ENCODE measurements at places on chromosomes 11 and 22.

GRCh38 chr22:23055449-23056179, 14.7 kb upstream of the GNAZ start:
- DNase-seq = no peak

- DNase-seq = no peak
Observed at GRCh38 chr11:85758026-85758425, 52.9 kb downstream of the SYTL2 start.

- DNase-seq = no peak
Observed at GRCh38 chr11:116294630-116295029, 478.2 kb downstream of the BUD13 start.

- DNase-seq = no peak
Observed at GRCh38 chr11:45093761-45094455, 52.5 kb upstream of the PRDM11 start.

DNA sequence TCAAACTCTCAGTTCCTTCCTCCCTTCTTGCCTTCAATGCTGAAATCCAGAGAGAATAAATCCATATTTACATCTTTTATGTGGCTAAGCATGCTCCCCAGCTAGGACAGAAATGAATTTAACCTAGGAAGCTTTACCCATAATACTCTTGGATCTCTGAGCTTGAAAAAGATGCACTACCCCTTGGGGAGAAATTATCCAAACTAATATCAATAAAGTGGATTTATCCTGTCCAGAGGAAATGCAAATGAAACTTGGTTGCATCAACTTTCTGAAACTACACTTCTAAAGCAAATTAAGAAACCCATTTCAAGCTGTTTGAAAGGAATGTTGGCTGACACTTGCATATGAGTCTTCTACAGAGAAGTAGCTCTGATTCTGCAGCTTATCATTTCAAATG, 347.9 kb downstream of the TTC28 start:
- no peak for DNase-seq

DNA sequence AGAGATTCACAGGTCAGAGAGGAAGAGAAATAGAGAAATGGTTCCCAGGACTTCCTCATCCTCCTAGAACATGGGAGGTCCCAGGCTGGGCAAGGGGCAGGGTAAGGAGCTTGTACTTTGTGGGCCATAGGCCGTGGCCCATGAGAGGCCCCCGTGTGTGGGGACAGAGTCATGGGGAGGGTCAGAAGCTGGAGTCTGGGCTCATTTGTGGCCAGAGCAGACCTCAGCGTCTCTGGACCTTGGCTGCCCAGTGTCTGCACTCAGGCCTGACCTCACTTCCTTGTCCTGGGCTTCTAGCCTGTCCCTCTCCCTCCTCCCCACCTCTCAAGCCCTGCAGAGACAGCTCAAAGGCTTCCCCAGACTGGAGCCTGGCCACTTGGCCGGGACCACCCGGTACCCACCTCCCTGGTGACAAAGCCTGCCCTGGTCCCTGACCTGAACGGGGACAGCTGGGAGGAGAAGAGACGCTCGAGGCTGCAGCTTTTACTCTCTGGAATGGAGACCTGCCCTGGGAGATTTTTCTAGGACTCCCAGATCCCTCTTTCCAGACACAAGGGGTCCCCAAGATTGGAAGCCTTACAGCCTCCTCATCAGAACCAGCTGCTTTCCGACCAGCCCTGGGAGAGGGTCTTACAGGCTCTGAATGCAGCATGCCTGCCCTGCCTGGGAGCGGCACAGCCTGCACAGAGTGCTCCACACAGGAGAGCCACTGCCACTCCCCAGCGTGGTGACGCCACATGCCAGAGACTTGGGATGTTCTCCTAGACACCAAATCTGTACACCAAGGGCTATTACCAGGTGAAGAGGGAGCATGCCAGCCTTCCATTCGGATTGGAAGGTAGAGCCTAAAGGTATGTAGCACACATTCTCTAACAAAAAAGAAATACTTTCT, 569.0 kb upstream of the B3GAT1 start:
- no peak for DNase-seq

- DNase-seq = peak; percentile 53
Observed at GRCh38 chr22:26428515-26429457, at the start of gene ASPHD2. Gene ASPHD2, plus strand, starts transcription at chr22:26429260. Its CDS starts 4,356 bp downstream, at chr22:26433616.

DNA sequence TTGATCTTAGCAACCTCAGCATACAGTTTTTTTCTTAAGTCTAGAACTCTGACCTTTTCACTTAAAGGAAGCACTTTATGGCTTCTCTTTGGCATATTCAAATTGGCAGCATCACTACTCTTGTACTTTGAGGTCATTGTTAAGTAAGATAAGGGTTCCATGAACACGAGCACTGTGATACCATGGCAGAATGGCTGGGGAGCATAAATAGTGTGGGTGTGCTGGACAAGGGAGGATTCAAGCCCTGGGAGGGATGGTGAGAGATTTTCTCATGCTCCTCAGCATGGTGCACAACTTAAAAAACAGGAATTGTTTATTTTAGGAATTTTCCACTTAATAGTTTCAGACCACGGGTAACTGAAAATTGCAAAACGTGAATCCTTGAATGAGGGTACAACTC, 111.4 kb downstream of the ATXN10 start:
- DNase-seq = no peak

DNA sequence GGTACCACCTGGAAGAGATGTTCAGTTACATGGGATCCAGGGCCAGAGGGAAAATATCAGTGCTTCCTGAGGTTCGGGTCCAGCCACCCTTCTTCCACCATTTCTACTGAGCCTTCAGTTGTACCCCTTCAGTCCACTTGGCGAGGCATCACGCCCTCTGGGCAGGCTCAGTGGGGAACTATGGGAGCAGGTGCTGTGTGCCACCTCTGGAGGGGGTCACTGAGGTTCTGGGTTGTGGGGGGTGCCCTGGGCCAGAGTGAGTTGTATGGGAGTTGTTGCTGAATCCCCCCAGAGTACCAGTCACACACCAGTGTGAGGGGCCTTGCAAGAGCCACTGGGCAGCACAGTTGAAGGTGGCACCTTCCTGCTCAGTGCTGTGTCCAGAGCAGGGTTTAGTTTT, 2.7 kb upstream of the SREBF2 start:
- no peak for DNase-seq

DNA sequence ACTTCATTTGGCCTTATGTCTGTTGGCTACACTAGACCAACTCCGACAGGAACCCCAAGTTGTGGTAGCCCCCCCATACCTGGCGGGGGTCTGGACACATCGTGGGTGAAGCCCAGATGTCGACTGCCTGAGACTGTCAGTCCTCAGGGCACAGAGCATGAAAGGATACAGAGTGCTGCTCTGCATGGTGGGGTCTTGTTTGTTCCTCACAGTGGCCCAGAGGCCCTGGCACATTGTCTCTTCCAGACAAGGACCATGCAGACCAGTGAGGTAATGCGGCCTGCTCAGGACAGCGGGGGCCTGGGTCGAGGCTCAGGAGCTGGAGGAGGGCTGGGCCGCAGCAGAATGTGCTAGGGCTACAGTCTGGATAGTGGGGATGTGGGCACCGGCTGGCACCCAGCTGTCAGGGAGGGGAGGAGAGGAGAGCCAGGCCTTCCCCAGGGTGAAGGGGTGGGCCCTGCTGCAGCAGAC, 14.6 kb downstream of the CAPN5 start:
- DNase-seq = no peak

DNA sequence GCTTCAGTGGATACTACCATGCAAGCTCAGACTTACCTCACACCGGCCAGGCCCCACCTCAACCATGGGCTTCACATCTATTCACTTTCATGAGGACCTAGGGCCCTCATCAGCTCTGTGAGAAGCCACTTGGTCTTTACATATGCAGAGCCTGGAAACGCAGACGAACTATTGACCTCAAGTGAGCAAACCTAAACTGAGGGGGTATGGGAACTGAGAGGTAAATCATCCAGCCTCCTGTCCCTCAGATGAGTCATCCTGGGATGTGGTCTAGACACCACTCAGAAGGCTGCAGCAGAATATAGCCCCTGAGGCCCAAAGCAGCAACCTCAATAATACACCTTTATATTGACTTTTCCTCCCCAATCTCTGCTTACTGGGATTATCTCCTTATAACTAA, 578.0 kb downstream of the INSC start:
- DNase-seq = no peak

DNA sequence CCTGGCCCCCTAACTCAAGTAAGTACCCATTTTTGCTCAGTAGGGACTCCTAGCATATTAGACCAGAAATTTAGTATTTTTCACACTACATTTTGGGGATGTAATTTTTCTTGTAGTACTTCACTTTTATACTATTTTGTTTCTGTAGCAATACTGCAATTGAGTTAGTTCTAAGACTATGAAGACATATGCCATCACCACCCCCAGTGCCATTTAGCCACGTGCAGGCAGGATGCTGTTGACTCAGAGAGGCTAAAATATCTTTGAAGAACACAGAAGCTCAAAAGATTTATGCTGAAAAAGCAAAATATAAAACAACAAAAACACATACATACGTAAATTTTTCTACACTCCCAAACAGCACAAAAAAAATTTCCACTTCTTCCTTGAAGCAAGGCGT, 29.1 kb upstream of the DLAT start:
- DNase-seq = no peak

- no peak for DNase-seq
Observed at GRCh38 chr11:116579857-116580727, 192.7 kb downstream of the BUD13 start.

DNA sequence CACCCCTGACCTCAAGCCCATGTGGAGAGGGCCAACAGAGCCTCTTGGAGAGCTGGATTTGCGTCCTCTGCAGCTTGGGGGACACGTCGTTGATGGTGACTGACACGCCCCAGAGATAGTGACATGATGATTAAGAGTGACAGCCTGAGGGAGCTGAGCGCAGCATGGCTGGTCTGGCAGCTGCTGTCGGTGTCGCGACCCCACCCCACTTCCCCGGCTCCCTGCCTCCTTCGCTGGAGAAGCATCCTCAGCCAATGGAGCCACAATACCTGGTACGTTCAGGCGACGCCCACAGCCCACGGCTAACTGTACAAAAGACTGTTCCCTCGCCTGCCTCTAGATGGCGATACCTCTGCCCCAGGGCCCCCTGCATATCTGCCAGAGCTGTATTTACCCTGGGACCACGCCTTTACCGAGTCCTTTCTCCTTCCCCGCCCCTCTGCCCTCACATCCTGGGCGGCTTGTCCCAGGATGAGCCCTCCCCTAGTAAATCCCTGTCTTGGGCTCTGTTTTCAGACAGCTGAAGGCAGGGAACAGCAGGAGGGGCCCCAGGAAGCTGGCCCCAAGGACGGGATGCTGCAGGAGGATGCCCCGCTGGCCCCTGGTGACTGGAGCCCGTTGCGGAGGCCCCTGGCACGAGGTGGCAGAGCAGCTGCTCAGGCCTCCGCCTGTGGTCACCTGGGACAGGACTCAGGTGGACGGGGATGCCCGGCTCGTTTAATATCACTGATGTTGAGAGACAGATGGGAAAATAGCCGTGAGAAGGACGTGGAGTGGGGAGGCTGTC, 90.6 kb downstream of the RPS6KA4 start:
- DNase-seq = peak; percentile 40

DNA sequence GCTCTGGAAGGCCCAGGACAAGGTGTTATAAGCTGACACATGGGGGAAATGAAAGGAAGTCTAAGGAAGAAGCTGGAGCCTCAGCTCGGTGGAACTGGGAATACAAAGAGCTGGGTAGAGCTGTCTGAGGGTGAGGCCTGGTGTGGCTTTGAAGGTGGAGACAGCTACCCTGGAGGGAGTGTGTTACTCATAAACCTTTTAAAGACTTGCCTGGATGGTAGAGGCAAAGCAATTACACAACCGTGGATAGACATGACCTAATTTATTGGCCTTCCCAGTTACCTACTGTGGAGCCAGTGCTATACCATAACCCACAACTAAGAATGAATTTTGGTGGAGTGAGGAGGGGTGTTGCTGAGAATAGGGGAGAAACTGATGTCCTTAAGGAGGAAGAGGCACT, 22.6 kb downstream of the EXPH5 start:
- no peak for DNase-seq

DNA sequence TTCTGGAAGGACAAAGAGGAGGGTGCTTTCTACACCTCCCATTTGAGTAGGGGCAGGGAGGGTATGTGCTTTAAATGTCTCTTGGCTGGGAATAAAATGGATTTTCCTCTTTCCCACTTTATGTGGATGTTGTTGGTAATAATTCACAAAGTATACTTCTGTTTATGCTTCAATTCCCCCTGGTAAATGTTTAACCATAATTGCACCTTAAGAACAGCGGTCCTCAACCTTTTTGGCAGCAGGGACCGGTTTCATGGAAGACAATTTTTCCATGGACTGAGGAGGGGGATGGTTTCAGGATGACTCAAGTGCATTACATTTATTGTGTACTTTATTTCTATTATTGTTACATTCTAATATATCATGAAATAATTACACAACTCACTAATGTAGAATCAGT, 4.0 kb upstream of the TP53AIP1 start:
- DNase-seq = no peak

- no peak for DNase-seq
Observed at GRCh38 chr11:71470946-71471345, 17.9 kb downstream of the NADSYN1 start.

- DNase-seq = no peak
Observed at GRCh38 chr11:801097-801780, 3.2 kb upstream of the SLC25A22 start.

DNA sequence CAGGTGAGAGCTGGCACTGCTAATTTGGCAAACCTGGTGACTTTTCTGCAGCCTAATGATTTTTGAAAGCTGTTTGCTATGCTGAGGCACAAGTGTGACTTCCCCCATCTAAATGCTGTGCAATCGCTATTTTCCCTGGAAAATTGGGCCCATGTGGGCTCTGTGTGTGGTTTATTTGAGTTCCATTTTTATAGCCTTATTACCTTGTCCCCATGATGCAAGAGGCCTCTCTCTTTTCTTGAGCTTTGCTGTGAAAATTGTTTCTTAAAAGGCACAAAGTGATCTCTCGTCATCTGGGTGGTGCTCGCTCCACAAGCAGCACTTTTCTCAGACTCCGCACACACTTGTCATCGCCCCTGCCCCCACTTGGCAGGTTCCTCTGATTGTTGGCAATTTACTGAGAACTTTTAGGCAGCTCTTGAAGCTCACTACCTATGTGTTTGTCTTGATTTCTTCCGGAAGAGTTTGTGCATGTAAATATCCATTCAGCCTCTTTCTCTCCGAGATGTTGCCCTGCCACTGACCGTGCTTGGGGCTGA, 24.9 kb downstream of the BMAL1 start:
- no peak for DNase-seq

DNA sequence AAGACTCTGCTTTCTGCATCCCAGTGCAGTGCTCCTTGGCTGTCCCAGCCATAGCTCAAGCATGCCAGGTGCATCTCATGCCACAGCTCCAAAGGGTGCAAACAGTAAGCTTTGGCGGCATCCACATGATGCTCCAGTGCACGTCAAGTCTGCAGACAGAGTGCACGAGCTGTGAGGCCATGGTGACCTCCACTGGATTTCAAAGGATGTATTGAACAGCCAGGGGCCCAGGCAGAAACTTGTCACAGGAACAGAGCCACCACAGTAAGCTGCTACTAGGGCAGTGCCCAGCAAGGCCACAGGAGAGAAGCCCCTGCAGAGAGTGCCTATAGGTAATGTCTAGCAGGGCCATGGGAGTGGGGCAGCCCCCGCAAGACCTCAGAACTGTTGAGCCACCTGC, 206.8 kb upstream of the DDI1 start:
- DNase-seq = no peak
